Renal cortical epithelial cell (primary cell): ENCODE measurements at places on chromosomes 4 and X.

- DNase-seq = no peak
Measured at GRCh38 chrX:33160273-33160672, 51.1 kb downstream of the DMD start.

- DNase-seq = no peak
Measured at GRCh38 chrX:19750783-19751467, 136.5 kb downstream of the SH3KBP1 start.

GRCh38 chrX:46642145-46642544 lies 68.6 kb downstream of the CHST7 start:
- DNase-seq = peak; percentile 38

- DNase-seq = no peak
Measured at GRCh38 chr4:26634237-26634636, 50.4 kb downstream of the TBC1D19 start.

DNA sequence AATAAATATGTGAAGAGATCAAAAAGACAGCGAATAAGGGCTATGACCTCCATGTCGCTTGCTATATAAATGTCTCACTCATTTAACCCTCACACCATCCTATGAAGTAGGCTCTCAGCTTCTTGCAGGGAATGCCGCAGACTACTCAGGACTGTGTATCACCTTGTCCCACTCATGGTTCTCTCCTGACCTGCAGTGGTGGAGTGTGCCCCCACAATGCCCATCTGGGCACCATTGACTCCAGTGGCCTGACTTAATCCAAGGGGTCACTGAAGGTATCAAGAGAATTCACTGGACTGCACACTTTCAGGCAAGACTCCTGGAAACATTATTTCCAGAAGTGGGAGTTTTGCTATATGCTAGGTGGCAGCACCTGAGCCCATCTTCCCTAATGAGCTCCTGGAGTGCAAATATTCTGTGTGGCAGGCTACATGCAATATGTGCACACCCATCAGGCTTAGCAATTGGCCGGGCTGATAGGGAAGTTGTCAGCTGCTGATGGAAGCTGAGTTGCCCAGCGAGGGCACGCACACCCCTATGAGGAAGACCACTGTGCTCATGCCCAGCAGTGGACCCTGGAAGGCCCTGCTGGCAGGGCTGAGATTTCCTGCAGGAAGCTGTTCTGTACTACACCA lies 8.2 kb upstream of the EFNB1 start:
- DNase-seq = no peak

DNA sequence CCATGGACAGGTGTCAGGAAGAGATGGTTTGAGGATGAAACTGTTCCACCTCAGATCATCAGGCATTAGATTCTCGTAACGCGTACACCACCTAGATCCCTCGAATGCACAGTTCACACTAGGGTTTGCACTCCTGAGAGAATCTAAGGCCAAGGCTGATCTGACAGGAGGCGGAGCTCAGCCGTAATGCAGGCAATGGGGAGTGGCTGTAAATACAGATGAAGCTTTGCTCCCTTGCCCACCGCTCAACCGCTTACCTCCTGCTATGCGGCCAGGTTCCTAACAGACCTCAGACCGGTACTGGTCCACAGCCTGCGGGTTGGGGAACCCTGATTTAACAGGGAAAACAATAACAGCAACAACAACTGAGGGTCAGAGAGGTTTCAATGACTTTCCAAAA lies 2.0 kb upstream of the TEC start:
- DNase-seq = no peak

DNA sequence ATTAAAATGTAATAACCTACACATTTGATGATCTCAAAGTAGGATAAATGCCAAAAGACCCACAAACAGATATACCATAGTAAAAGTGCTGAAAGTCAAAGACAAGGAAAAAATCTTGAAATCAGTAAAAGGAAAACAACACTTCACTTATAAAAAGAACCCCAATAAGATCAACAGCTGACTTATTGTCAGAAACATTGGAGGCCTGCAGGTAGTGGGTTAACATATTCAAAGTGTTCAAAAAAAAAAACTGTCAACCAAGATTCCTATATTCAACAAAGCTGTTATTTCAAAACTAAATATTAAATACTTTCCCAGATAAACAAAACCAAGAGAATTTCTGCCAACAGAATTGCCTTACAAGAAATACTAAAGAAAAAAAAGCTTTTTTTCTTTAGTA lies 347.1 kb downstream of the GUCY2F start:
- DNase-seq = no peak

- DNase-seq = no peak
Measured at GRCh38 chrX:149984411-149984810, 46.1 kb upstream of the EOLA2 start.

- no peak for DNase-seq
Measured at GRCh38 chr4:27947302-27947701, 1086.7 kb downstream of the STIM2 start.

DNA sequence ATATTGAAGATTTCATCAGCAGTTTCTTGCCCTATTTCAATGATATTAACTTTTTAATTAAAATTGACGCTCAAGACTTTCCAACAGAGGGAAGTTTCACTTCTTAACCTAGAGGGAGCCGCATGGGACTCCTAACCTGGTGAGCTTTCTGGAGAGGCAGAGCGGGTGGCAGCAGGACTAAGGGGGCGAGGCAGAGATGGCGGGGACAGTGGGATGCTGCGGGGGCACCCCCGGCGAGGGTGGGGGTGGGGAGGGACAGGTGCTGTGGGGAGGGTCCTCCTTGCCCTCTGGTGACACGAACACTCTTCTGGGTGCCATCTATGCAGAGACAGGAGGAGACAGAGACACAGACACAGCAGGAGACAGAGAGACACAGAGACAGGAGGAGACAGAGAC lies 104.4 kb downstream of the ADRA2C start:
- no peak for DNase-seq

- no peak for DNase-seq
Measured at GRCh38 chrX:110143454-110144210, 140.7 kb downstream of the TMEM164 start.

DNA sequence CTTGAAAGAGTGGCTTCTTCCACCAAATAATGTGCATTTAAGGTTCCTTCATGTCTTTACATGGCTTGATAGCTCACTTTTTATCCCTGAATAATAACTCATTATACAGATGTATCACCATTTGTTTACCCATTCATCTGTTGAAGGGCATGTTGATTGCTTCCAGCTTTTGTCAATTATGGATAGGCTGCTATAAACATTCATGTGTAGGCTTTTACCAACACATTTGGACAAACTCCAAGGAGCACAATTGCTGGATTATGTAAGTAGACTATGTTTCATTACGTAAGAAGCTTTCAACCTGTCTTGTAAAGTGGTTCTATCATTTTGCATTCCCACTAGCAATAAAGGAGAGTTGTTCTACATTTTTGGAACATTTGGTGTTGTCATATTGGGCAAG lies 2637.0 kb downstream of the PCDH7 start:
- DNase-seq = no peak

GRCh38 chrX:108199691-108200090 lies 108.1 kb downstream of the ATG4A start:
- peak; percentile 59 for DNase-seq

- no peak for DNase-seq
Measured at GRCh38 chr4:86089781-86090323, 270.0 kb downstream of the MAPK10 start.

DNA sequence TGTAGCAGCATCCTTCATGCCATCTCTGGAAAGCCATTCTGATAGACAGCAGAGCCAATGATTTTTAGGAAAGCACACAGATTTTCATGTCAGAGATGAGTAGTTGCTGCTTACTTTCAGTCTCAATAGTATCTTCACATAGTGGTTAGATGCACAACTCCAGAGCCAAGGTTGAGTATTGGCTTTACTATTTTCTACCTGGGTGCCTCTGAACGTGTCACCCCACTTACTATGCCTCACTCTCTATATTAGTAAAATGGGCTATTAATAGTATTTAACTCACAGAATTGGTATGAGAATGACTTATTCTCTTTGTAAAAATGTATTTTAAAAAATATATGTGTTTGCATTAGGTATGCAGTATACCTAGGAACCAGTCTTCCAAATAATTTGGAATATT lies 108.8 kb upstream of the STIM2 start:
- no peak for DNase-seq

- DNase-seq = no peak
Measured at GRCh38 chr4:56084851-56085250, 136.1 kb downstream of the CEP135 start.

- DNase-seq = no peak
Measured at GRCh38 chr4:158450741-158451140, 70.9 kb upstream of the RXFP1 start.

DNA sequence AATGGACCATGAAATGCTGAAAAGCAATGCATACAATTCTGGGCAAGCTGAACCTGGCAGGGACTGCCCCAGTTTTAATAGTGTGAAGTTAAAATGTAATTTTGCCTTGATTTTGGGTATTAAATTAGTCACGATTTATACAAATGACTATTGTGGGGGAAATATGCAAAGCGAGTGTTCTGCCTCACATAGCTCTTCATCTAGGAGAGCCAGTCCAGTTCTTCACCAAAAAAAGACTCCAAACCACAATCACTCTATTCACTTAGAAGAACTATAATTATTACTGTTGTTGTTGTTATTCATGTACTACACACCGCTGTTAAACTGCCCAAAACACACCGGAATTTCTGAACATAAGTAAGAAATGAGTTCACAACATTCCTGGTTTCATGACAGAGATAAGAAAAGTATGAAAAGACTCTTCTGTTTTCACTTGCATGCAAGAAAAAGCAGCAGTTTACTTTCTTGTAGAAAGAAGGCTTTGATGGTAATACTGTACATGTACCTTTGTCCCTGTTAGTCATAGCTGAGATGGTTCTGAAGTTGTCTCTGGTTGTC lies 101.9 kb downstream of the QRFPR start:
- peak; percentile 27 for DNase-seq

GRCh38 chrX:102154218-102154860 lies 1.4 kb downstream of the BEX5 start:
- no peak for DNase-seq

- no peak for DNase-seq
Measured at GRCh38 chrX:71181558-71181909, 36.9 kb downstream of the NLGN3 start.

DNA sequence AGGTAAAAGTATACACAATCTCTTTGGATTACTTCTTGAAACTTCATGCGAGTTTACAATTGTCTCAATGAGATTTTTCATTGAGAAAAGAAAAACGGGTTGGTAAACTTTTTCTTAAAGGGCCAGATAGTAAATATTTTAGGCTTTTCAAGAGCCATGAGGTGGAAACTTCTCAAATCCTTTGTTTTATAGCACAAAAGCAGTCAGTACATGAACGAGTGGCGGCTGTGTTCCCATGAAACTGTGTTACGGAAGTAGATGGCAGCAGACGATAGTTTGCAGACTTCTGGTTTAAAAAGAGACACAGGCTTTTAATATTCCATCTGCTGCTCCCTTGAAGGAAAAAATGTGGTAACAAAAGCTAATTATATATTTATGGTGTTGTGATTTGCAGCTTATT lies 332.0 kb downstream of the TENM3 start:
- DNase-seq = no peak
